Thymus (tissue), 14 donors: ENCODE measurements at places on chromosomes 3 and 15. TPM values are rescaled to one million over a fixed set of nuclear protein-coding genes. Genes with fewer than 3 reads are reported as not detected.
A peak's percentile ranks its signal among the peaks of the same experiment; 100 is the strongest.

- no peak overlapping the region for H3K4me3 ChIP-seq
- no peaks in the 10 kb centered on the region for H3K36me3 ChIP-seq
- H3K4me1 ChIP-seq = no peaks in the 10 kb centered on the region
Observed at GRCh38 chr3:176919836-176920765, 277.2 kb downstream of the TBL1XR1 start.

GRCh38 chr3:30248423-30248822 lies 358.0 kb upstream of the TGFBR2 start:
- H3K27me3 ChIP-seq = no peaks in the 10 kb centered on the region
- H3K4me1 ChIP-seq = no peaks in the 10 kb centered on the region
- H3K27ac ChIP-seq = no peak overlapping the region
- H3K4me3 ChIP-seq = no peak overlapping the region

DNA sequence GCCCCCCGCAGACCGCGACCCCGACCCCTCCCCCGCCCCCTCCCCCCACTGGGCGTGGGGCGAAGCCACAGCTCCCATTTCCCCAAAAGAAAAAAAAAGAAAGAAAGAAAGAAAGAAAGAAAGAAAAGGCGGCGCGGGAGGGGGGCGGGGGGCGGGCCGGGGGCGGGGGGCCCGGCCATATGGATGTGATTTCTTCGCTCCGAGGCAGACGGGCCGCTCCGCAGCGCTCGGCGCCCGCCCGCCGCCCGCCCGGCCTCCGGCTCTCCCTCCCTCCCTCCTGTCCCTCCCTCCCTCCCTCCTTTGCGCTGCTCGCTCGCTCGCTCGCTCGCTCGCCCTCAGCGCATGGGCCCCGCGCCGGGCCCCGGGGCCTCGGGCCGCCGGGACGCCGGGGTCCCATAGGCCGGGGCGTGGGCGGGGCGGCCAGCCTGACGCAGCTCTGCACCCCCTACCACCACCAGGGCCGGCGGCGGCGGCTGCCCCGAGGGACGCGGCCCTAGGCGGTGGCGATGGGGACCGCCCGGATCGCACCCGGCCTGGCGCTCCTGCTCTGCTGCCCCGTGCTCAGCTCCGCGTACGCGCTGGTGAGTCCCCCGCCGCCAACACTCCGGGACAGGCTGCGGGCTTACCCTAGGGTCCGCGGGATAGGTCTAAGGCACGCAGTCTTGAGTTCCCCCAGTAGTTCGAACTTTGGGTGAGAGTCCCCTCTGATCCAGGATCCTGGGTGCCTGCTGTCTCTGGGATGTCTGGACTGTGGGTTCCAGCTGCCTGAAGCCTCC lies 5.7 kb downstream of the PTH1R start:
- H3K27me3 ChIP-seq = peaks cover 93% of the 10 kb centered on the region
- H3K27ac ChIP-seq = no peak overlapping the region
- H3K4me1 ChIP-seq = peaks cover 8% of the 10 kb centered on the region
- H3K36me3 ChIP-seq = no peaks in the 10 kb centered on the region
- H3K4me3 ChIP-seq = no peak overlapping the region

DNA sequence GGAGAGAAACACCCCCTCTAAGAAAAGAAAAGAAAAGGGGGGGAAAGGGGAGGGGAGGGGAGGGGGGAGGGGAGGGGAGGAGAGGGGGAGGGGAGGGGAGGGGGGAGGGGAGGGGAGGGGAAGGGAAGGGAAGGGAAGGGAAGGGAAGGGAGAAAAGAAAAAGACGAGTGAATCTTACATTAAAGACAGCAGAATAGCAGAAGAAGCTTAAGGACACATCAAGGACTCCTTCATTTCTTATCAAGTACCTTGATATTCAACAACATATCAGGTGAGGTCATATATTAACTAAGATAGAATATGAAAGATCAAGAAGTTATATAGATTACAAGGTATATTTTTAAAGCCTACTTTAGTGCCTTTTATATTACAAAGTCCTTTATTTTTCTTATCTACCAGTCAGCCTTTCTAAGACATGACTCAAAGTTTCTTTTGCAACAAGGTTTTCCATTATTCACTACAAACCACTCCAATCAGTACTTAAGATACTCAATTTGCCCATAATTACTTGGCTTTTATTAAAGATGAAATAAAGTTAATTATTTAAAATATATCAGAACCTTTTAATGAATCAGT lies 17.7 kb upstream of the AADAC start:
- no peak overlapping the region for H3K27ac ChIP-seq
- H3K36me3 ChIP-seq = no peaks in the 10 kb centered on the region
- H3K4me3 ChIP-seq = no peak overlapping the region
- no peak for DNase-seq
- H3K4me1 ChIP-seq = no peaks in the 10 kb centered on the region

Gene ROBO1
- polyA plus RNA-seq = 13.3 TPM

Gene CD96
- 27.0 TPM for polyA plus RNA-seq

Gene LRRIQ4
- 0.07 TPM for polyA plus RNA-seq

DNA sequence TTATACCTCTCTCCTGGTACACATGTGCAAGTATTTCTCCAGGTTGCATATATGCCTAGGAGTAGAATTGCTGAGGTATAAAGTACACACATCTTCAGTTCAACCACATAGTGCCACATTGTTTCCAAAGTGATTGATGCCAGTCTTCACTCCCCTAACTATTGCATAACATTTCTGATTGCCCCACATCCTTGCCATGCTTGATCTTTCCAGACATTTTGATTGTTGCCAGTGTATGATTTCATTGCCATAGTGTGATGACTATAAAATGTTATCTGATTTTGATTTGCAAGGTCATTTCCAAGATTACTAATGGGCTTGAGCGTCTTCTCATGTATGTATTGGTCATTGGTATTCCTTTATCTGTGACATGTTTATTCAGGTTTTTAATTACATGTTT lies 61.1 kb upstream of the MLF1 start:
- H3K36me3 ChIP-seq = no peaks in the 10 kb centered on the region
- no peak overlapping the region for H3K4me3 ChIP-seq
- no peaks in the 10 kb centered on the region for H3K27me3 ChIP-seq

DNA sequence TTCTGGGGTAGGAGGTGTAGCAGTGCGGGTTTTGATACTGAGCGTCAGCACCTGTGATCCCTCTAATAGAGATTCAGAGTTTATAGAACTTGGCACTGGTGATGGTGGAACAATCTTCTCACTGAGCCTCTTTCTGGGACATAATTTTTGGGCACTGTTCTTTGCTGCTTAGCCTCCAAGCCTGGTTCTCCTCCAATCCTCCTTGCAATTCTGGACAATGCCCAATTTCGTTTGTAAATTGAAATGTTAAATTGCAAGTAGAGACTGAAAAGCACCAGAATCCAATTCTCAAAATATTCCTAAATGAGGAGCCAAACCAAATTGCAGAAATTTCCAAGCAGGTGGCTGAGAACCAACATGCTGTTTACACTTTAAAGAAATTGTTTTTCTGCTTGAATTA lies 149.8 kb upstream of the ABI3BP start:
- H3K27ac ChIP-seq = no peak overlapping the region
- H3K4me1 ChIP-seq = no peaks in the 10 kb centered on the region
- no peak for DNase-seq
- H3K27me3 ChIP-seq = no peaks in the 10 kb centered on the region
- H3K4me3 ChIP-seq = no peak overlapping the region

DNA sequence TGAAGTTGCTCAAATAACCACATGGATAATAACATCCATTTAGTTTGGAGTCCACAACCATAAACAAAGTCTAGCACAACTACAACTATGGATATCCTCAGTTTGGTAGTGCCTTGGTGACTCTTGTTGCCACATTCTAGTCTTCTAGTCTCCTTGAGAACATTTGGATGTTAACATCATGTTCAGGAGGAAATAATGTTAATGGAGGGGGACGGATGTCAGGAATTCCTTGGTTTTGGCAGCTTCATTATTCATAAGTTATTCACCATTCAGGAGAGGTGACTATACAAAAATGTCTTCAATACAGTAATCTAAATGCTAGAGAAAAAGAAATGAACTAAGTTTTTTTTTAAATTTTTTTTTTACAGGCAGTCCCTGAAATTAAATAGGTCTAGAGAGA lies 26.4 kb upstream of the GABPB1 start:
- no peak overlapping the region for H3K4me3 ChIP-seq
- no peaks in the 10 kb centered on the region for H3K36me3 ChIP-seq
- no peaks in the 10 kb centered on the region for H3K27me3 ChIP-seq
- no peak overlapping the region for H3K27ac ChIP-seq

Gene SLC28A1
- polyA plus RNA-seq = 0.18 TPM

DNA sequence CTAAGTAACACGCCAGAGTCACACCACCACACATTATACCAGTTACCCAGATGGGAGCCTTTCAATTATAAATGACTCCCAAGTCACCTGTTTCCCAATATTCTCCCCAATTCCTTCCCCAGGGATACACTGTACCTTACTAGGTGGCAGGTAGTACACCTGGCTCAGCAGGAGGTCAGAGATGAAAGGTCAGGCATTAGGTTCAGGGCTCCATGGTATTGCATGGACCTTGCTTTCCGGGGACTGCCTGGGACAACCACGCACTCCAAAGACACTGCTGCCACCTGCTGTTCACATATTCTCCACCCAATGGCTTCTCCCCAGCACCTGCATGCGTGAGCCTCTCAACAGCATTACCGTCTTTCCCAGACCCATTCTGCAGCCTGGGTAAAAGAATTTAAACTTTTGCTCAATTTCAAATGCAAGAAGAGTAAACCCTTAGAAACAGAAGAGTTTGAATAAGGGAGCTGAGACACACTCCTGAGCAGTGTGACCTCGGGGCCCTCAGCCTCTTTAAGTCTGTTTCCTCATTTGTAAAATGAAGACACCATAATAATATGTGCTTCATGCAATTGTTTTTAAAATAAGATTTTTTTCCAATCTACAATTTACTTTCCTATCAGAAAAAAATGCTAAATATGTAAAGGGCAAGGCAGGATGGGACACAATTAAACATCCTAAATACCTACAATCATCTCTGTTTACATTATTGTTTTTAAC lies 28.0 kb upstream of the LACTB start:
- H3K27ac ChIP-seq = no peak overlapping the region
- DNase-seq = peak; percentile 81
- no peak overlapping the region for H3K4me3 ChIP-seq
- no peaks in the 10 kb centered on the region for H3K36me3 ChIP-seq
- H3K4me1 ChIP-seq = peaks cover 2% of the 10 kb centered on the region
- H3K27me3 ChIP-seq = no peaks in the 10 kb centered on the region

GRCh38 chr3:48915296-48915695 lies 3.3 kb upstream of the ARIH2 start:
- no peak overlapping the region for H3K4me3 ChIP-seq
- H3K36me3 ChIP-seq = peaks cover 3% of the 10 kb centered on the region
- no peak for DNase-seq
- H3K4me1 ChIP-seq = peaks cover 18% of the 10 kb centered on the region
- no peaks in the 10 kb centered on the region for H3K27me3 ChIP-seq
- no peak overlapping the region for H3K27ac ChIP-seq

GRCh38 chr3:94402126-94402525 lies 339.3 kb downstream of the NSUN3 start:
- H3K27me3 ChIP-seq = no peaks in the 10 kb centered on the region
- H3K4me3 ChIP-seq = no peak overlapping the region
- H3K36me3 ChIP-seq = no peaks in the 10 kb centered on the region
- H3K4me1 ChIP-seq = no peaks in the 10 kb centered on the region
- no peak for DNase-seq
- no peak overlapping the region for H3K27ac ChIP-seq

DNA sequence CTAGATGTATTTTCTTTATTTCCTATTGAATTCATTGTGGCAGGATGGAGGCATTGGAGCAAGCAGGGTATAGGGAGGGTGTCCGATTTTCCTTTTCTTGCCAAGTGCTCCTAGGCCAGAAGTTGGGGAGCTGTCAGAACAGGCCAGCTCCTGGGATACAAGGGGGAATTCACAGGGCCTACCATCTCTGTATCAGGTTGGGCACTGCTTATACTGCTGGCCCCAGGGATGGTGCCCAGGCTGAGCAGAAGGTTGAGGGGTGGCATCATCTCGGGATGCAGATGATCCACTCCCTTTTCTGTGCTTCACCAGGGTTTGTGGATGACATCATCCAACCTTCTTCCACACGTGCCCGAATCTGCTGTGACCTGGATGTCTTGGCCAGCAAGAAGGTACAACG lies 79.5 kb downstream of the PCCB start:
- no peak overlapping the region for H3K4me3 ChIP-seq
- peaks cover 21% of the 10 kb centered on the region for H3K36me3 ChIP-seq
- H3K27ac ChIP-seq = no peak overlapping the region
- H3K27me3 ChIP-seq = no peaks in the 10 kb centered on the region

- no peaks in the 10 kb centered on the region for H3K36me3 ChIP-seq
- H3K4me1 ChIP-seq = no peaks in the 10 kb centered on the region
- no peak overlapping the region for H3K27ac ChIP-seq
- H3K4me3 ChIP-seq = no peak overlapping the region
- H3K27me3 ChIP-seq = no peaks in the 10 kb centered on the region
Observed at GRCh38 chr3:177931346-177931745, 604.9 kb upstream of the KCNMB2 start.

Gene LRRC31
- 0.07 TPM for polyA plus RNA-seq

DNA sequence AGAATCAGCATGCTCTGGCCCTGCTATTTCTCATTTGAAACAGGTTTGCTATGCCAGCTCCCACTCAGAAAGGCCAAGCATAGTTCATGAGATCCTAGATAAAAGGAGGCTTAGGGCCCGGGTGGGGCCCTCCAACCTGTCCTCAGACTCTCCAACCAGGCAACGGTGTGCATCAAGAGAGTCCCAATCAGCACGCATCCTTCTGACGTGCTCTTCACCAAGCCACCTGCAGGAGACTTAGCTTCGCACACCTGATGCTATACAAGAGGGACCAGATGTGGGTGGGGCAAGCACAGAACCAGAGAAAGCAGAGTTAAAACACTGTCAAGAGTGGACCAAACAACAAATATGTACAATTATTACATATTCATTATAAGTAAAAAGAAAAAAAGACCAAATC lies 17.3 kb downstream of the STIMATE start:
- H3K4me3 ChIP-seq = no peak overlapping the region
- H3K4me1 ChIP-seq = peaks cover 11% of the 10 kb centered on the region
- H3K27ac ChIP-seq = no peak overlapping the region
- H3K36me3 ChIP-seq = peaks cover 11% of the 10 kb centered on the region
- no peaks in the 10 kb centered on the region for H3K27me3 ChIP-seq
